HepG2 (cell line): ENCODE measurements at places on chromosomes 6 and 20.

GRCh38 chr6:38345586-38345985, 294.1 kb downstream of the BTBD9 start:
- H3K27me3 ChIP-seq, result no peaks in the 10 kb centered on the region
- H3K36me3 ChIP-seq, result no peaks in the 10 kb centered on the region
- no peaks in the 10 kb centered on the region for H3K4me1 ChIP-seq
- no peak for DNase-seq
- no peak overlapping the region for H3K4me3 ChIP-seq

DNA sequence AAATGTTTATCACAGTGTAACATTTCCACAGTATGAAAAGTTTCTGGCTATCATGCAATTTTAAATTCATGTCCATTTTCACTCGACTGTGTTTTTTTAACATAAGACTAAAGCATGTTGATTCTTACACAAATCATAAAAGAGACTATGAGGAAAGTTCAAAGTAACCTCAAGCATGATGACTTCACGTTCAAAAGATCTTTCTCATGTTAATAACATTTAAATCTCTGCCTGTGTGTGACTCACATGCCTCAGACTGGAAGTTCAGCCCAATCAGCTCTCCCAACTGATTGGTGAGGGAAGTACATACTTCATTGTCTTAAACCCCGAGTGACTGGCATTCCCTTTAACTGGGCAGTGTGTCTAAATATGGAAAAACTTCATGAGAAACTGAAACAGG, 37.4 kb downstream of the ATXN1 start:
- H3K27me3 ChIP-seq, result no peaks in the 10 kb centered on the region
- DNase-seq, result peak; percentile 71
- H3K4me1 ChIP-seq, result peaks cover 86% of the 10 kb centered on the region
- no peak overlapping the region for H3K4me3 ChIP-seq
- no peaks in the 10 kb centered on the region for H3K36me3 ChIP-seq
- peak overlapping the region; percentile 6 for H3K27ac ChIP-seq

DNA sequence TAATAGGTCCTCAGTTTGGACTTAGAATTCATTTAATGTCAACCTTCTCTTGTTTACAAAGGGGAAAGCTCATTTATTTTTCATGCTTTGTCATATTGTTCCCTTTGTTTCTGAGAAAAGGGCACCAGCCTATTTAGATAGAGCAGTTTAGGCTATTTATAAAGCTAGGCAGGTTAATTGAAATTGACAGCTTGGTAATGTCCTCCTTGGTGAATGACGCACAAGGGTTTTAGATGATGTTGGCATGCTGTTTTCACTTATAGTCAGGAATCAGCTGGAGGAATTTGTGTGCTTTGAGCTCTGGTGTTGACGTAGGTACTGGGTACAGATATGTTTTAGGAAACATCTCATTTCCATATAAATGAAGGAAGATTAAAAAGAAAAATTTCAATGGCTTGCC, 45.2 kb downstream of the BCKDHB start:
- DNase-seq, result no peak
- H3K27ac ChIP-seq, result no peak overlapping the region
- H3K4me3 ChIP-seq, result no peak overlapping the region
- no peaks in the 10 kb centered on the region for H3K27me3 ChIP-seq

GRCh38 chr6:127290391-127291265, 24.0 kb downstream of the RNF146 start:
- no peak for DNase-seq
- H3K4me3 ChIP-seq, result no peak overlapping the region
- peaks cover 10% of the 10 kb centered on the region; the same call in 1 of the 2 replicates for H3K36me3 ChIP-seq
- H3K4me1 ChIP-seq, result no peaks in the 10 kb centered on the region

DNA sequence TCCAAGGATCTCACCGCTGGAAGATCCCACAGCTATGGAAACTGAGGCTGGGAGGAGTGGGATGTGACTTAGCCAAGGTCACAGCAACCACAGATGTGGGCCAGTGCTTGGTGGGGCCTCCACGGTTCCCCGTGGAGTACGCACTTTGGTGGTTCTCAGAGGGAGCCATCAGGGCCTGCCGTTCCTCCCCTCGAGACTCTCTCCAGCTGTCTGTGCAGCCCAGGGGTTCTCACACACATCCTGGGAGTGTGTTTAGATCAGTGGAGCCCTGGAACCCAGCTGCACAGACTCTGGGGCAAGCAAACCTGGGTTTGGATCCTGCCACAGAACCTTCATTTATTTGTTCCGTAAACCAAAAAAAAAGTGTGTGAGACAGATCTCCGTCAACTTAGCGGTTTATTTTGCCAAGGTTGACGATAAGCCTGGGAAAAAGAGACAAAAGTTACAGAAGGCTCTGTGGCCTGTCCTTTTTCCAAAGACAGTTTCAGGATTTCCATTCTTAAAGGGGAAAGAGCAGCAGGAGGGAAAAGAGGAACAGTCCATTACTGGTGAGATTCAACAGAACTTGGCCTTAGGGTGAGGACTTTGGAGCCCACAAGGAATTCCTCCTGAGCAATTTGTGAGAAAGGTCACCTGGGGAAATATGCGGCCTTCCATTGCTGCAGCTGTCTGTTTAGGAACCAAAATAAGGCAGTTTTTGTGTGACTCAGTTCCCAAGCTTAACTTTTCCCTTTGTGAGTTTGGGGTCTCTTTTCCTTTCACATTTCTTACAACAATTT, 13.6 kb upstream of the MYMX start:
- H3K4me3 ChIP-seq, result no peak overlapping the region
- DNase-seq, result no peak
- H3K4me1 ChIP-seq, result peaks cover 69% of the 10 kb centered on the region
- H3K27me3 ChIP-seq, result no peaks in the 10 kb centered on the region; the same call in 2 of the 3 replicates
- H3K36me3 ChIP-seq, result no peaks in the 10 kb centered on the region

DNA sequence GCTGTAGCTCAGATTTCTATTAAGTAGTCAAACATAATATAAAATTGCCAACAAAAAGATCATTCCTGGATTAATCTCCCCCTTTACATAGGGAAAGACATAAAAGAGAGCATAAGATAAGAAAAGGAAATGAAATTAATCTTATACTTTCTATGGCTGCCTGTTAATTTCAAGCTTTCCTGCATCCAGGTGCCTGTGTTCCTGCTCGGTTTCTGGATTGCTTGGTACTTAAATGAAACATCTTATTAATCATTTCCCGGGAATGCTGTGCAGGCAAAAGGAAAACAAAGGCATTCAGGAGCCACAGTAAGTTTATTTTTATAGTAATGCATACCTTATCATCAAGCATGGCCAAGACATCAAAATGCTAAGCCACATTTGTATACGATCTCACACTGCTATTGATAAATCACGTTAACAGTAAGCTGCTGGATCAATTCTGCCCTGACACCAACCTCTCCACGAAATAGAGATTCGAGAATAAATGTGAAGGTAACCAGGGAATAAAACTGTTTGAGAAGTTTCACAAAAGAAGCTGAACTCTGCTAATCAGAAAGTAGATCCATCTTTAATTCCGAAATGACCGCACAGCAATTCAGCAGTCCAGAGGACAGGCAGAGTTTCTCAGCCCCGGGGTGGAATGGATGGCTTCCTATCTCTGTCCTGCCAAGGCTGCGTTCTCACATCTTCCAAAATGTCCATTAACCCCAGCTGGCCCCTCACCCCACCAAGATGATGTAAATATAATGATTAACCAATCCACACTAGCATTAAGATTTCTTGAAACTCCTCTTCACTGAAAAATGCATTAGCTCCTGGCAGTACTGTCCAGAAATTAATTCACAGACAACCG, 32.6 kb upstream of the APCDD1L start:
- H3K36me3 ChIP-seq, result no peaks in the 10 kb centered on the region
- H3K4me1 ChIP-seq, result no peaks in the 10 kb centered on the region
- no peak for DNase-seq
- no peak overlapping the region for H3K4me3 ChIP-seq
- peaks cover 71% of the 10 kb centered on the region for H3K27me3 ChIP-seq
- no peak overlapping the region for H3K27ac ChIP-seq

DNA sequence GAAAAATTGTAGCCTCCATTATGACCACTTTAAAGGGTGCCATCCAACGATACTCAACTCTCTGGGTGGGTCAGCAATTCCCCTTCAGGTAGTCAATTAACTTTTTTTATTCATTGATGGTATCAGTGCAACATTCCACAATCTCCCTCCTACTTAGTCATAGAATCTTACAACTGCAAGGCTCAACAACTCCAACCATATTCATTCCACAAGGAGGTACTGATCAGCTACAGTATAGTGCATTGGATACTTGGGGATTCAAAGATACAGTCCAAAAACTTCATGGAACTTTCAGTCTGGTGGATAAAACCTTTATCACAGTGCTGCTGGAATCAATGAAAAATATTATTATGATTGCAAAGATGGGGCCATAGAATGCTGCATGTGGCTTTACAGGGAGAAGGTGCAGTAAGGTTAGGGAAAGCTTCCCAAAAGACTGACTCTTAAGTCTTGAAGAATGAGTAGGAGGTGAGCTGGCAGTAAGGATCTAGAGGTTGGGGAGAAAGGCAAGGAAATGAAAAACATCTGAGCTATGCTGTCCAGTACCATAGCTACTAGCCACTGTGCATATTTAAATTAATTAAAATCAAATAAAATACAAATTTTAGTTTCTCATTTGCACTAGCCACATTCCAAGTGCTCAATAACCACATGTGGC, 314.7 kb upstream of the PRDM1 start:
- no peaks in the 10 kb centered on the region for H3K4me1 ChIP-seq

GRCh38 chr6:12369781-12370262, 79.7 kb downstream of the EDN1 start:
- H3K36me3 ChIP-seq, result no peaks in the 10 kb centered on the region
- H3K4me3 ChIP-seq, result no peak overlapping the region
- H3K27ac ChIP-seq, result no peak overlapping the region
- H3K4me1 ChIP-seq, result peaks cover 47% of the 10 kb centered on the region
- no peak for DNase-seq
- no peaks in the 10 kb centered on the region for H3K27me3 ChIP-seq

- H3K36me3 ChIP-seq, result peaks cover 42% of the 10 kb centered on the region
- DNase-seq, result no peak
- no peak overlapping the region for H3K27ac ChIP-seq
- H3K4me3 ChIP-seq, result no peak overlapping the region
- no peaks in the 10 kb centered on the region for H3K27me3 ChIP-seq
Observed at GRCh38 chr6:3019065-3019464, 19.4 kb downstream of the NQO2 start.

DNA sequence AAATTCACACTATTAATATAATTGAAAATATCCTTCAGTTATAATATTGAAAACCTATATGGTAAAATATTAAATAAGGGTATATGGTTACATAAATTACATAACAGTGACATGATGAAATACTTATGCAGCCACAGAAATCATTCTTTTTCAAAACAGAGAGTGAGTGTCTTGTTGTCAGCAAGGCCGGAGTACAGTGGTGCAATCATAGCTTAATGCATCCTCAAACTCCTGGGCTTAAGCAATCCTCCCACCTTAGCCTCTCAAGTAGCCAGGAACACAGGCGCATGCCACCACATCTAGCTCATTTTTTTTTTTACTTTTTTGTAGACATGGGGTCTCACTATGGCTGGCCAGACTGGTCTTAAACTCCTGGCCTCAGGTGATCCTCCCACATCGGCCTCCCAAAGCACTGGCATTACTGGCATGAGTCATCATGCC, 40.4 kb downstream of the FAM8A1 start:
- no peak overlapping the region for H3K27ac ChIP-seq
- DNase-seq, result no peak
- H3K36me3 ChIP-seq, result peaks cover 86% of the 10 kb centered on the region
- H3K4me3 ChIP-seq, result no peak overlapping the region
- H3K27me3 ChIP-seq, result no peaks in the 10 kb centered on the region
- no peaks in the 10 kb centered on the region for H3K4me1 ChIP-seq

DNA sequence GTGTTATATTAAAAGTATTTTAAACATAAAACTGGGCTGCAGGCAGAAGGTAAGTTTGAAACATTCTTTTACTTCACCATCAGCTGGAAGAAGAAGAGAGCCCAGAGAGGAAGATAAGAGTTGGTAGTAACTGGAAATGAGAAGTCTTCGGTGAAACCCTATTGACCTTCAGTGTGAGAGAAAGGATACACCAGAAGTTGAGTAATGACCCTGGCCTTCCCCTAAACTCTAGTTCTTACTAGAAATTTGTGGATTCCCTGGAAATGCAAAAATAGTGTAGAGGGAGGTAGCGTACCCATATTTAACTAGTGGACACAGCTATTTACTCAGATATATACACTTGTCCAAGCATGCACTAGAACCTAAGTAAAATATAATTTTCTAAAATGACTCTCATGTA, 8.0 kb upstream of the EPM2A start:
- no peaks in the 10 kb centered on the region for H3K36me3 ChIP-seq
- no peak for DNase-seq
- H3K4me3 ChIP-seq, result no peak overlapping the region

DNA sequence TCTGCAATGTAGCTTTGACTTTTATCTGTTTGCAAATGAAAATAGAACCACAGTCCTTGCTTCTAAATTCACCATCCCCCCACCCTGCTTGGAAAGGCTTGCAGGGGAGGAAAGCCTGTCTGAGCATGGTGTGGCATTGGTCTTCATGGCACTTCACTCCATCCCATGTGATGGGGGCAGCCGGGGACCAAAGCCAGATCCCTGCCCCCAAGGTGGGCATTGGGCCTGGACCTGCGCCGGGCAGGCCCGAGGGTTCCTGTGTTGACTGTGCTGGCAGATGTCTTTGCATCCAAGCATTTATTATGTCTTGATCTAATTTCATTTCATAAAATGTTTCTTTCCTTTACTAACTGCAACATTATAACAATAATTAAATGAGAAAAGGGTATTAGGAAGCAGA, 120.0 kb downstream of the SYNDIG1 start:
- H3K4me3 ChIP-seq, result no peak overlapping the region
- DNase-seq, result no peak
- H3K36me3 ChIP-seq, result no peaks in the 10 kb centered on the region
- no peak overlapping the region for H3K27ac ChIP-seq
- no peaks in the 10 kb centered on the region for H3K4me1 ChIP-seq

- DNase-seq, result peak; percentile 36
- no peaks in the 10 kb centered on the region; the same call in 2 of the 3 replicates for H3K27me3 ChIP-seq
- H3K4me1 ChIP-seq, result no peaks in the 10 kb centered on the region
- no peak overlapping the region for H3K4me3 ChIP-seq
- H3K36me3 ChIP-seq, result no peaks in the 10 kb centered on the region
- H3K27ac ChIP-seq, result no peak overlapping the region
Observed at GRCh38 chr6:161498359-161498758, 224.5 kb upstream of the AGPAT4 start.

DNA sequence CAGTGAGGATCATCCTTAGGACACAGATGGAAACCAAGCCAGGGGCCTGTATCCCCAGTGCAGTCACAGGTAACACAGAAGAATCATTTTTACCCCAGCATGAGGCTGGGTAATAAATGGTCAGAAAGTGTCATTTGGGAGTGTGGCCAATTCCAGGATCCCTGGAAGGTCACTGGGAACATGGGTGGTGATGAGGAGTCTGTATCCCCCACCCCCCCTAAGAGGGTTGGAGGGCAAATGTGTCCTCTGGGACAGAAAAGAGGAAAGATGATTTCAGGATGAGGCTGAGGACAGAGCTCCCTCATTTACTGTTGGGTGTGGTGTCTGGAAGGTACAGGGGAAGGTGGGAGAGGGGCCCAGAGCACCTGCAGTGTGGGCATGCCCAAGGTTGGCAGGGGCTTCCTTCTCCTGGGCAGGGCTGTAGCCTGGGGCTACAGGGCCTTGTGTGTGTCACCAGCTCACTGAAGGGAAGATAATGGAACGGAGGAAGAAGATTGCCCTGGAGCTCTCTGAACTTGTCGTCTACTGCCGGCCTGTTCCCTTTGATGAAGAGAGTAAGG, 34.5 kb downstream of the PLCG1 start:
- no peak overlapping the region for H3K4me3 ChIP-seq
- H3K27me3 ChIP-seq, result no peaks in the 10 kb centered on the region
- DNase-seq, result no peak
- H3K4me1 ChIP-seq, result no peaks in the 10 kb centered on the region
- H3K36me3 ChIP-seq, result peaks cover 93% of the 10 kb centered on the region

- H3K4me3 ChIP-seq, result no peak overlapping the region
- H3K27ac ChIP-seq, result no peak overlapping the region
- H3K36me3 ChIP-seq, result peaks cover 34% of the 10 kb centered on the region
- no peaks in the 10 kb centered on the region for H3K27me3 ChIP-seq
Observed at GRCh38 chr20:24971376-24972101, 21.0 kb downstream of the APMAP start.
